Ascending aorta (tissue), 2 donors: ENCODE measurements at places on chromosomes 12 and 14. TPM values are rescaled to one million over a fixed set of nuclear protein-coding genes. Genes with fewer than 3 reads are reported as not detected.

Gene CBLN3
- total RNA-seq: 2.2 TPM

Gene PGF
- 41.1 TPM for total RNA-seq

Gene AACS
- total RNA-seq: 7.0 TPM

Gene OR4K17
- total RNA-seq: not detected

Gene ABCD2
- total RNA-seq: under 0.01 TPM

Gene RHOJ
- 12.9 TPM for total RNA-seq

Gene TAOK3
- 39.3 TPM for total RNA-seq

Gene PTCSC3
- not detected for total RNA-seq

Gene ANKRD33
- not detected for total RNA-seq

Gene LTB4R2
- 3.0 TPM for total RNA-seq

Gene KLRK1
- total RNA-seq: not detected

Gene CD27
- total RNA-seq: not detected

DNA sequence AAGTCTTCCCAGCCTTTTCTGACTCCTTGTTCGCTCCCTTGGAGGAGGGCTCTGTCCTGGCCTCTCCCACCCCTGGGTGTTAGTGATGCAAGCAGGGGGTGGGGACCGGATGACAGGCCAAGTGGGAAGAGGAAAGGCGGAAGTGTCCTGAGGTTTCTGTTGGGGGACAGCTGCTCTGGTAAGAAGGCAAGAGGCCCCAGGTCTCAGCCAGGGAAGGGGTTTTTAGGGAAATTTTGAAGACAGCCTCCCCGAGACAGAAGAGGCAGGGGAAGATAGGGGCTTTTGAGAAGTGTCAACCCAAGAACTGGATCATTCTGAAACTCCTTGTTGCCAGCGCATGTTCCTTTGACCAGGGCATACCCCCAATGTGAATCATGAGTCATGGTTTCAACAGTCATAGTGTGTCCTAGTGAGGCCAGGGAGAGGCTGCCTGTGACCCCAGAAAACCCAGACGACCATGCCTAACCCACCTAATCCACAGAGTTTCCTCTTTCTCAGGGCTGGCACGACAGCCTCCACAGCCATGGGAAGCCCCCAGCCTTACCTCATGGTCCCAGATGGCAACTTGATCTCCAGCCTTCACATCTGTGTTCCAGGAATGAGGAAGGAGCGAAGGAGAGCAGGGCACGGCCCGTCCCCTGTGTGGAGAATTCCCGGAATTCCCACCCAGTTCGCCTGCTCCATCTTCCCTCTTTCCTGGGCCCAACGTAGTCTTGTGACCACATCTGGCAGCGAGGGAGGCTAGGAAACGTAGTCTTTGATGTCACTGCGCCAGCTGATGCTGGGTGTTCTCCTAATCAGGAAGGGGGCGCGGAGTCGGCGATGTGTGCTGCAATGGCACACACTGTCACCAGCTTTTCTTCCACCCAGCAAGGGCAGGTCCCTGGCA lies 4.9 kb upstream of the GPR132 start:
- DNase-seq: peak; percentile 73

- no peak for DNase-seq
Measured at GRCh38 chr12:106739815-106740530, 34.5 kb upstream of the RIC8B start.

GRCh38 chr12:92608151-92609091 lies 94.4 kb upstream of the PLEKHG7 start:
- no peak for DNase-seq

- no peak for DNase-seq
Measured at GRCh38 chr14:68245146-68246073, 425.8 kb downstream of the RAD51B start.

DNA sequence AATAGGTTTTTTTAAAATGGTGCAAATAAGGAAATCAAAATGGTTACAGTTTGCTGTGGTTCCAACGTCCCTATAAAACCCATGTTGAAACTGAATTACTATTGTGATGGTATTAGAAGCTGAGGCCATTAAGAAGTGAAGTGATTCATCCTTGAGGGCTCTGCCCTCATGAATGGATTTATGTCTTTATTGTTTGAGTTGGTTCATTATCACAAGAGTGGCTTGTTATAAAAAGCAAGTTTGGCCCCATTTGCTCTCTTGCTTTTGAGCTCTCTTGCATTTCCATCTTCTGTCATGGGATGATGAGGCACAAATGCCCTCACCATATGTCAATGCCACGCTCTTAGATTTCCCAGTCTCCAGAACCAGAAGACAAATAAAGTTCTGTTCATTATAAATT lies 62.3 kb downstream of the PRKD1 start:
- DNase-seq: no peak

DNA sequence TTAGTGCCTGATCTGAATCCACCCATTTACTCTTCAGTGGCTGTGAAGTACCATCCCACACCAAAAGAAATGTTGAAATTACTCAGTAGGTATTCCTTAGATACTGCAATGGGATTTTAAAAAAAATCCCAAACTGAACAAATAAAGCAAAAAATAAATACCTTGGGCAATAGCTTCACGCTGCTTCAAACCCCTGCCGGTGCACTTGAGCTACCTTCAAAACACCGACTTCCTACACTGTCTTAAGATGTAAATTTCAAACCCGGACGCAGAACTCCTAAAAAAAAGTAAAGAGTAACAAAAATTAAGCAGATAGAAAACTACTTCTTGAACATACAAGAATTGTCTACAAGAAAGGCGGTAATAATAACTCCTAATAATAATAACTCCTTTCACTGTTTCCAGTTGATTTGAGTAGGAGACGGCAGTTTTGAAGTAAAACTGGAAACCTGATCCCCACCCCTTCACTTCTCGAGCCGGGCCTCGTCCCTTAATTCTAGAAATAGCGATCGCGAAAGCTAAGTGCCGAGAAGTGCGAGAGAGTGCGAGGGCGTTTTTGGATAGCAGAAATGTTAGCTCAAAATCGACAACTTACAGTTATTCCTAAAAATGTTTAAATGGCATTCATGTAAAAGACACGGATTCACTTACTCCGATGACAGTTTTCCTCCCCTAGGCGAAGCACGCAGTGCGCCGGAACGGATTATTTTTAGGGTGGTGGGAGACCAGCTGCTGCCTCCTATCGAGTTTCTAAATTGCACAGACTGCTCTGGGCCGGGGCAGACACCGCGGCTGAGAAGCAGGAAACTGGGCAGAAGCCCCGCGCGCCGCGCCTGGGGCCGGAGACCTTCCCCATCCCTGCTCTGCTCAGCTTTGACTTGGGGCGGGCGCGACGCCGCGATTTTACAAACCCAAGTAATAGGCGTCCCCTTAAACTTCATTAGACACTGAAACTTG lies at the start of gene ABCC9:
ABCC9 (minus strand) TSS at position 878 of the 957 bp plus-strand sequence. CDS start 4,752 bp downstream, outside the sequence.
- DNase-seq: peak; percentile 12

DNA sequence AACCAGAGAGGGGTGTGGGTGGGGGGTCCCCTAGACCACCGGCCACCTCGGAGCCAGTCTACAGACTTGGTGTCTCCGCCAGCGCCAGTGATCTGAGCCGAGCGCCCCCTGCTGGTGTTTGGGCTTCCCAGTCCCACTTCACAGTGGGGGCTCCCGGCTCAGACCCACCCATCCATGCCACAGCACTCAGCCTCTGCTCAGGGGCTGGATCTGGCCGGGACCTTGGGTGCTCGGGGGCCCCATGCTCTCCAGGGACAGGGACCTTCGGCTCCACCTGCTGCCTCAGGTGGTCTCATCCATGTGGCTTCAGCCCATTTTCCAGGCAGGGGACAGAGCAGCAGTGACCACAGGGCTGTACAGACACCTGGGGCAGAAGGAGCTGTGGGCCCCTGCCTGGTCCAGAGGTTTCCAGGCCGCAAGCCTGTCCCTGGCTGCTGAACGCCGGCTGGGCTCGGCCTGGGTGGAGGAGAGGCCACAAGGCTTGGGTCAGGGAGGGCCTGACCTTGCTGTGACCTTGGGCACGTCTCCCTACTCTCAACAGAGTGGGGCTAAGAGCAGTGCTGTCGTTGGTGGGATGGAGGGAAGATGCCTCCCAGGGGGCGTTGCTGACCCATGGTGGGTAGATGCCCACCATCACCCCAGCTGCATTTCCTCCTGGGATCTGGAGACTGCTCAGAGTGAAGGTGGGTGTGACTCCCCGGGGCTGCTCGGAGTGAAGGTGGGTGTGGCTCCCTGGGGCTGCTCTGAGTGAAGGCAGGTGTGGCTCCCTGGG lies 86.3 kb downstream of the KIF26A start:
- DNase-seq: no peak

GRCh38 chr12:80937391-80938238 lies at the start of gene LIN7A:
TSS of gene LIN7A (minus strand) at chr12:80937934. CDS start at chr12:80937722, 212 bp downstream.
- DNase-seq: peak; percentile 60

DNA sequence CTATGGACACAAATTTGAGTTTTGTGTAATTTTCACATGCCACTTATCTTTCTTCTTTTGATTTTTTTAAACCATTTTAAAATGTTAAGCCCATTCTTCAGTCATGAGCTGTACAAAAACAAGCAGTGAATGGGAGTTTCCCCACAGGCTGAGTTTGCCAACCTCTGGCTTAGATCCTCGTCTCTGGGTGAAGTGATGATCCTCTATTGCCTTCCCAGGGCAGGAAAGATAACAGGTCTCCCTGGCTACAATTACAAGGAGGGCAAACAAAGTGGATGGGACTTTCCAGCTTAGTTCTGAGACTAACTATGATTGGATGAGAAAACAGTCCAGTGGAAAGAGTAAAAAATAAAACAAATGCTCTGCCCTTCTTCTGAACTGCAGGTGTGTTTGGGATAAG lies 203.7 kb downstream of the SPTSSA start:
- no peak for DNase-seq

GRCh38 chr14:65904988-65905387 lies 492.5 kb downstream of the FUT8 start:
- DNase-seq: no peak

GRCh38 chr12:54001283-54002187 lies 1.6 kb downstream of the HOXC9 start:
- DNase-seq: no peak

- DNase-seq: no peak
Measured at GRCh38 chr14:90720336-90720735, 95.9 kb downstream of the TTC7B start.

- DNase-seq: no peak
Measured at GRCh38 chr14:37668646-37669045, 73.2 kb downstream of the TTC6 start.

- no peak for DNase-seq
Measured at GRCh38 chr14:91220581-91221000, 23.9 kb downstream of the GPR68 start.

- no peak for DNase-seq
Measured at GRCh38 chr14:20560961-20561360, at the start of gene RNASE9. TSS of gene RNASE9 (minus strand) at chr14:20561047.

GRCh38 chr12:20370866-20371519 lies 2.7 kb downstream of the PDE3A start:
- DNase-seq: no peak

GRCh38 chr12:124681779-124682391 lies 114.5 kb upstream of the NCOR2 start:
- DNase-seq: peak; percentile 86

GRCh38 chr14:79281244-79282152 lies 929.8 kb downstream of the DIO2 start:
- no peak for DNase-seq

- no peak for DNase-seq
Measured at GRCh38 chr14:64191756-64192155, 102.4 kb downstream of the ESR2 start.

DNA sequence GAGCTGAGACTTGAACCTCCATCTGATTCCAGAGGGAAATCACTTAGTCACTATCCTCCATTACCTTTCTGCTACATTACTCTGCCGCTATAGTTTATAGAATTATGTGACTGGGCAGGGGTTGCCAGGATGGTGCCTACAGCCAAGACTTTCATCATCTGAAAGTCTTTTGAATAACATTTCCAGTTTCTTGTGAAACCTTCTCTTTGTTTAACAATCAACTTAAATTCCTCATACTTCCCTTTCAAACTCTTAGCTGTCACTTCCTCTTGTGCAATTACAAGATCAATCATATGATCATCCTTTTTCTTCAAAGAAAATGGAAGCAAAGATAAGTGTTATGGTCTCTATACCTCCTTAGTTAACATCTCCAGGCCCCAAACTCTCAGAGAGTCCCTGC lies 25.4 kb upstream of the PELI2 start:
- DNase-seq: no peak

- no peak for DNase-seq
Measured at GRCh38 chr12:62618930-62619329, 152.3 kb downstream of the MON2 start.
